ENCODE measurements at places on chromosomes 5 and 9. TPM values are rescaled to one million over a fixed set of nuclear protein-coding genes. Genes with fewer than 3 reads are reported as not detected.

The EGFL7 gene
- total RNA-seq: 63.8 TPM

The TAF1L gene
- not detected for total RNA-seq

The SLC9A3 gene
- 1.3 TPM for total RNA-seq

DNA sequence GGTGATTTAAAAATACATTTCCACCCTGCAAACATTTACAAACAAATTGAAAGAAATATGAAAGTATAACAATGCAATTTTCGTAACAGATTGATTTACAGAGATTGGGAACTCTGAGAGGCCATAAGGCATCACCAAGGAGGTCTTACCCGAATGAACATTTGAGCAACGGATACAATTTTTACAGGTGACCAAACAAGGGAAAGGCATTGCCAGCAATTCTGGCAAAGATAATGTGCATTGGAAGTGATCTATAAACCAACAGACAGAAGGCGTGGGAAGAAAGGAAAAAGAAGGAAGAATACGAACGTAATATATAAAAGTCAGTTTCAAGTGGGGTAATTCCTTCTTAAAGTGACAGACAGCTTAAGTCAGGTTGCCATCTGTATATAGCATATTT lies 295.9 kb downstream of the CDH12 start:
- no peak for DNase-seq

- no peak for DNase-seq
Observed at GRCh38 chr5:1000329-1000728, 8.3 kb upstream of the NKD2 start.

DNA sequence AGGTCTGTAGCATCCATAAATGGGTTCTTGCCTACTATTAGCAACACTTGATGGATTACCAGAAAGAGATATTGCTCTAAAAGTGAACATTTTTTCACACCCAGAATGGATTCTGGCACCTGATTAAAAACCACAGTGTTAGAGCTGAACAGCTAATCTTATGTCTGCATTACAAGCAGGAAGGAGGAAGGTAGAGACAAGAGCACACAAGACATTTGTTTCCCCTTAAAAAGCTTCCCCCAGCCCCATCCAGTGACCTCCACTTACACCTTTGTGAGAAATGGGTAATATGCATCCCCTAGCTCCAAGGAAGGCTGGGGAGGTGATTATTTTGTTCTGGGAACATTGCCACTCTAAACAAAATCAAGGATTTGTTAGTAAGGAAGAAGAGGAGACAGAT lies 12.0 kb upstream of the TRIM36 start:
- no peak for DNase-seq

GRCh38 chr9:26537211-26537610 lies 355.4 kb downstream of the CAAP1 start:
- no peak for DNase-seq

- no peak for DNase-seq
Observed at GRCh38 chr9:83147315-83148149, 84.6 kb upstream of the RASEF start.

GRCh38 chr5:136506131-136506530 lies 140.8 kb upstream of the TRPC7 start:
- DNase-seq: no peak

GRCh38 chr5:157743163-157744050 lies at the start of gene LSM11:
TSS of gene LSM11 (plus strand) at chr5:157743712. CDS start at chr5:157743751, 39 bp downstream.
- peak; percentile 95 for DNase-seq

DNA sequence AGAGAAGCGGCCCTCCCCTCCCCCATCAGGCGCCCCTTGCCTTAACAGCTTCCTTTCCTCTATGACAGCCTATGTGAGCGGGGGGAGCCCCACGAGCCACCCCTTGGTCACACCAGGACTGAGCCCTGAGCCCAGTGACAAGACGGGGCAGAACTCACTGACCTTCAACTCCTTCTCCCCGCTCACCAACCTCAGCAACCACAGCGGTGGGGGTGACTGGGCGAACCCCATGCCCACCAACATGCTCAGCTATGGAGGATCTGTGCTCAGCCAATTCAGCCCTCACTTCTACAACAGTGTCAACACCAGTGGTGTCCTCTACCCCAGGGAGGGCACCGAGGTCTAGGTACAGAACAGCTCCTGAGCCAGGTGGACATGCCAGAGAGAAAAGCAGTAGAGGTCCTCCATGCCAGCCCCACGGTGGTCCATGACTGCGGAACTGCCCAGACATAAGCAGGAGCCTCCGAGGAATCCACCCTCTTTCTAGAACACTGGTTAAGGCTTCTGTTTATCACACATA lies 2.6 kb downstream of the FOXI1 start:
- DNase-seq: no peak

- no peak for DNase-seq
Observed at GRCh38 chr5:175124251-175124813, 319.6 kb downstream of the DRD1 start.

- no peak for DNase-seq
Observed at GRCh38 chr5:4198461-4198860, 602.8 kb downstream of the IRX1 start.
